ENCODE measurements at places on chromosomes 4 and X. TPM values are rescaled to one million over a fixed set of nuclear protein-coding genes. Genes with fewer than 3 reads are reported as not detected.

Gene MAP7D3
- 12.6 TPM for total RNA-seq

Gene PPP2R2C
- 0.15 TPM for total RNA-seq

Gene BEX1
- 6.2 TPM for total RNA-seq

Gene DNAAF6
- not detected for total RNA-seq

Gene RASGEF1B
- total RNA-seq, result not detected

Gene STARD8
- total RNA-seq, result 2.7 TPM

Gene ERAS
- not detected for total RNA-seq

Gene SLC4A4
- 1.5 TPM for total RNA-seq

Gene TCEAL1
- 10.3 TPM for total RNA-seq

Gene POLA1
- total RNA-seq, result 10.1 TPM

Gene CDX4
- not detected for total RNA-seq

Gene HELQ
- 7.1 TPM for total RNA-seq

Gene SLC6A8
- total RNA-seq, result 7.9 TPM

Gene NFKB1
- total RNA-seq, result 18.3 TPM

Gene SRP72
- 71.2 TPM for total RNA-seq

Gene MECP2
- 13.8 TPM for total RNA-seq

Gene JCHAIN
- not detected for total RNA-seq

Gene HERC6
- 1.9 TPM for total RNA-seq

Gene AVPR2
- total RNA-seq, result 0.50 TPM

Gene HMX1
- not detected for total RNA-seq

Gene USP17L28
- not detected for total RNA-seq

Gene TMEM184C
- total RNA-seq, result 22.4 TPM

Gene CTPS2
- total RNA-seq, result 11.9 TPM

Gene PROM1
- 0.17 TPM for total RNA-seq

Gene TMPRSS11F
- not detected for total RNA-seq

Gene BMPR1B
- under 0.01 TPM for total RNA-seq

Gene ITGB1BP2
- 3.4 TPM for total RNA-seq

Gene MAGEA1
- not detected for total RNA-seq

Gene RASSF6
- 1.3 TPM for total RNA-seq

Gene PRDM5
- 8.0 TPM for total RNA-seq

Data from bronchus fibroblast of lung (primary cell).